Fibroblast of skin of scalp (primary cell): ENCODE measurements at places on chromosomes 6 and 20.

GRCh38 chr6:142867988-142868812 is 76.8 kb downstream of the HIVEP2 start:
- DNase-seq = no peak

- DNase-seq = no peak
Measured at GRCh38 chr6:169302716-169303115, 49.1 kb upstream of the THBS2 start.

GRCh38 chr6:148625609-148626008 is 121.2 kb upstream of the UST start:
- no peak for DNase-seq

GRCh38 chr20:57647006-57647932 is 27.0 kb upstream of the ZBP1 start:
- no peak for DNase-seq

DNA sequence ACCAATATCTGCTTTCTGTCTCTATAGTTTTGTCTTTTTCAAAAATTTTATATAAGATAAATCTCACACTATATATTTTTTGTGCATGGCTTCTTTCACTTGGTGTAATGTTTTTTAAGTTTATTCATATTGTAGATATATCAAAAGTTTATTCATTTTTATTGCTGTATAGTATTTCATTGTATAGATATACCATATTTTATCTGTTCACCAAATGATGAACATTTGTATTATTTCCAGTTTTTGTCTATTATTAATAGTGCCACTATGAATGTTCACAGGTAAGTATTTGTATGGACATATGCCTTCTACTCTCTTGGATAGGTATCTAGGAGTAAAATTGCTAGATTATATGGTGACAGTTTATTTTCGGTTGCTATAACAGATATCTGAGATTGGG is 289.5 kb upstream of the CITED2 start:
- no peak for DNase-seq

DNA sequence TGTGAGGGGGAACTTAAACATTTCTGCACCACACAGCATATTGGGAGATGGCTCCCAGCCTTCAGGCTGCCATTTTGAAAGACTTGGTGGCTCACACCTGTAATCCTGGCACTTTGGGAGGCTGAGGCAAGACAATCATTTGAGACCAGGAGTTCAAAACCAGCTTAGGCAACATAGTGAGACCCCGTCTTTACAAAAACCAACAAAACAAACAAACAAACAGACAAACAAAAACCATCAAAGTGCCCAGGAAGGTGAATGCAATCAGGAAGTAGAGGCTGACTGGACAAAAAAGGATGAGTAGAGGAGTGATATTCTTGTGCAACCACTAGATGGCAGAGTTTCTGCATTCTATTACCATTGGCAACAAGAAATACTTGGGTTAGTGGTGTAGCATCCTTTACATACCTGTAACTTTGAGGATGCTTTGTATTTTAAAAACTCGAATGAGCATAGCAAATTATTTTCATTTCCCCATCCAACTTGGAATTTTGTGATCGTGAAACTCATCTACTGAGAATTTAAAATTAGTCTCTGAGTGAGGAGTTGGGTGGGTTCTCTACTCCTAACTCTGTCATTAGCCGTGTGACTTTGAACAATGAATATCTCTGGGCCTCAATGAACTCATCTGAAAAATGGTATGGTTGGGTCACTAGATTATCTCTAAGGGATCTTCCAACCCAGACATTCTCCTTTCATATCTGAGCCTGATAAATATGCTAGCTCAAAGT is 84.4 kb downstream of the CRYBG1 start:
- DNase-seq = peak; percentile 60
